Stimulated activated CD8-positive, alpha-beta memory T cell treated with anti-CD3 and anti-CD28 coated beads, Interleukin-4, amount 100 ng/mL, for 1 hour (primary cell): ENCODE measurements at places on chromosomes 1 and 21.

- DNase-seq = no peak
These were observed 21.7 kb downstream of the CRYAA start for GRCh38 chr21:43190544-43190943.

GRCh38 chr21:31908106-31909031, 35.5 kb downstream of the HUNK start:
- DNase-seq = no peak

DNA sequence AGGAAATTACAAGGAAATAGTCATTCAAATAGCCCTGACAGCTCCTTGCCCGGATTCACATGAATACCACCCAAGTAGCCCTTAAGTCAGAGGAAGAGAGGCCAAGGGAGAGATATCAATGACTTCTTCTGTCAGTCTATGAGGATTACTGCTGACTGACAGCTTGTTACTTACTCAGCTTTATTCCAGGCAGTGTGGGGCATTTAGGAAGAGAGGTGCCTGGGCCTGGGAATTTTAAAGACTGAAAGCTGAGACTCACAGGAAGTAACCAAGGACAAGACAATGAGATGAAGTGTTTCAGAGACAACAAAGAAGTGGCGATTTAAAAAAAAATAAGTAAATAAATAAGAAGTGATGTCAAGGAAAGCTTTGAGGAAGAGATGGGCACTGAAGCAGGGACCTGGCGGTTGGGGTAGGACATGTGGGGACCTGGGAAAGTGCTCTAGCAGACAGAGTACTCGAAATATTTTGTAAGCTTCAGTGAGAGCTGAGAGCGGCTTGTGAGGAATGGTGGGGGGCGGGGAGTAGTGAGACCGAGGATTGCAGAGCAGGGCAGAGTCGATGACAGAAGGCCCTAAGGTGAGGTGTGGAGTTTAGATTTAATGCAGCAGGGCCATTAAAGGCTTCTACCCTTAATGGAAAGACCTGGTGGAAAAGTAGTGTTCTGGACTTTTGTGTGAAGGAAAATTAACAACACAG, 58.9 kb downstream of the ST3GAL3 start:
- DNase-seq = no peak

GRCh38 chr1:203163891-203164635, 11.6 kb downstream of the MYBPH start:
- DNase-seq = no peak

GRCh38 chr1:186682736-186683135, 2.5 kb upstream of the PTGS2 start:
- DNase-seq = no peak

GRCh38 chr1:236416165-236416564, 22.1 kb downstream of the EDARADD start:
- DNase-seq = no peak

- peak; percentile 3 for DNase-seq
These were observed 99.6 kb downstream of the APP start for GRCh38 chr21:26070822-26071425.

- no peak for DNase-seq
These were observed 759 bp downstream of the GPR157 start for GRCh38 chr1:9128166-9128519.

GRCh38 chr1:108881369-108881768, 4.6 kb downstream of the GPSM2 start:
- DNase-seq = no peak

- no peak for DNase-seq
These were observed 41.6 kb upstream of the SEC16B start for GRCh38 chr1:178011465-178011828.

GRCh38 chr21:20661745-20662422, 336.3 kb upstream of the NCAM2 start:
- no peak for DNase-seq

- DNase-seq = no peak
These were observed 263.5 kb upstream of the POU3F1 start for GRCh38 chr1:38310079-38310478.

DNA sequence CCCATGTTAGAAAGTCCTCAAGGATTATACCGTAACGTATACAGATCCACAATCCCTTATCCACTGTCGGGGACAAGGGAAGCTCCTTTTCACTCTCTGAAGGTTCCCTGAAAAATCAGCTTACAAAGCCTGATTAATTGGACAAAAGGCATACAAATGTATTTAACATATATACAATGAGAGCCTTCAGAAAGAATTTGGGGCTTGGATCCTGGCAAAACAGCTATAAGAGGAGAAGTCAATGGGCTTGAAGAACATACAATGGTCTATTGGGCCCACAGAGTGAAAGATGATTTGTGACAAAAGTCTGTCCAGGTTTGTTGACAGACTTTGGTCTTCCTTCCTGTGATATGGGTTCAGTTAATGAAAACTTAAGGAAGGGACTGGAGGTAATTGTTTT, 10.7 kb downstream of the TACSTD2 start:
- no peak for DNase-seq

DNA sequence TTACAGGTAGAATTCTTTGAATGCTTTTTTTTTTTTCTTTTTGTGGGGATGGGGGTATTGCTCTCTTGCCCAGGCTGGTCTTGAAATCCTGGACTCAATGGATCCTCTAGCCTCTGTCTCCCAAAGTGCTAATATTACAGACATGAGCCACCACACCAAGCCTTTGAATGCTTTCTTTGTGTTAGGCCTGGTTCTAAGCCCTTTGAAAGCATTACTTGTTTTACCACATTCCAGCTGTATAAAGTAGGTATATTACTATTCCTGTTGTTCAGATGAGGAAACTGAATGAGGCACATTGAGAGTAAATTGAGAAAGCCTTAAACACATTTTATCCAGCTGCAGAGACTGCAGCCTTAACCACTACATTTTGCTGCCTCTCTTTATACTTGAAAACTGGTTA, 841.8 kb upstream of the ADGRL4 start:
- no peak for DNase-seq

DNA sequence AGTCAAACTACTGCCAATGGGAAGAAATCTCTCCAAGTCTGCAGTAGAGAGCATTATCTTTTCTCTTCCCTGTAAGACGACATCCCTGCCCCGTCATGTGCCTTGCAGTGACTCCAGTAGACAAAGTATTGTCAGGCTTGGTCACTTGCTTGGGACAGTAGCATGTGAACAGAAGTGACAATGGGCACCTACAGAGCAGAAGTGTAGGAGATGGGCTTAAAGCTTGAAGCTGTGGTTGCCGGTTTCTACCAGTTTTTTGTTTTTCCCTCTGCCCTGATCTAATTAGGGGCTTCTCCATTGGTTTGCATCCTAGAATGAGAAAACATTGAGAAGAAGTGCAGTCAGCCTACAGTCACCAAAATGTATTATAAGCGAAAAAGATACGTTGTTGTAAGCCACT, 12.7 kb downstream of the F3 start:
- DNase-seq = no peak
